ENCODE measurements at places on chromosomes 7 and 10. TPM values are rescaled to one million over a fixed set of nuclear protein-coding genes. Genes with fewer than 3 reads are reported as not detected.

PRLHR gene
- not detected for total RNA-seq

DNA sequence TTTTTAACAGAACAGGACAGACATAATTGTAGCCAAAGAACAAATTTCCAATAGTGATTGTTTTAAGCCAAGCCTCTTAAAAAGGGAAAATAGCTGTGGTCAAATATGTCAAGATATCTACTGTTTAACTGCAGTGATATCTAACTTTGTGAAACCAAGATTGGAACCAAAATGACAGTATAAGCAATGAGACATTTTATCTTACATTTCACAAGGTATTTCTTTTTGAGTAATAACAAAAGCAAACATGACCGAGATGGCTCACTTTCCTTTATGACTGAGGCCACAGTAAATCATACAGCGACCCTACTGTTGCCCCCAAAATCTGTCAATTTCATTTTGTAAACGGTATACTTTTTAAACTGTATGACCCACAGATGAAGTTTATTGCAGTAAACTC is 215.8 kb downstream of the MLLT10 start:
- no peaks in the 10 kb centered on the region for H3K27me3 ChIP-seq
- no peak for DNase-seq
- no peak overlapping the region for H3K4me3 ChIP-seq
- no peaks in the 10 kb centered on the region for H3K4me1 ChIP-seq
- no peak overlapping the region for H3K27ac ChIP-seq

SAMD9L gene
- 4.5 TPM for total RNA-seq

VWA2 gene
- not detected for total RNA-seq

SOSTDC1 gene
- 0.25 TPM for total RNA-seq

GRCh38 chr7:157938211-157938610 is 601.4 kb downstream of the DNAJB6 start:
- H3K27me3 ChIP-seq, result no peaks in the 10 kb centered on the region
- H3K4me3 ChIP-seq, result no peak overlapping the region
- H3K36me3 ChIP-seq, result no peaks in the 10 kb centered on the region
- no peaks in the 10 kb centered on the region for H3K4me1 ChIP-seq
- no peak for DNase-seq
- H3K27ac ChIP-seq, result no peak overlapping the region

SLC13A1 gene
- total RNA-seq, result not detected

GRCh38 chr10:7477538-7478334 is 66.9 kb upstream of the SFMBT2 start:
- H3K27me3 ChIP-seq, result no peaks in the 10 kb centered on the region
- DNase-seq, result no peak
- H3K4me1 ChIP-seq, result peaks cover 18% of the 10 kb centered on the region
- H3K36me3 ChIP-seq, result no peaks in the 10 kb centered on the region

DNA sequence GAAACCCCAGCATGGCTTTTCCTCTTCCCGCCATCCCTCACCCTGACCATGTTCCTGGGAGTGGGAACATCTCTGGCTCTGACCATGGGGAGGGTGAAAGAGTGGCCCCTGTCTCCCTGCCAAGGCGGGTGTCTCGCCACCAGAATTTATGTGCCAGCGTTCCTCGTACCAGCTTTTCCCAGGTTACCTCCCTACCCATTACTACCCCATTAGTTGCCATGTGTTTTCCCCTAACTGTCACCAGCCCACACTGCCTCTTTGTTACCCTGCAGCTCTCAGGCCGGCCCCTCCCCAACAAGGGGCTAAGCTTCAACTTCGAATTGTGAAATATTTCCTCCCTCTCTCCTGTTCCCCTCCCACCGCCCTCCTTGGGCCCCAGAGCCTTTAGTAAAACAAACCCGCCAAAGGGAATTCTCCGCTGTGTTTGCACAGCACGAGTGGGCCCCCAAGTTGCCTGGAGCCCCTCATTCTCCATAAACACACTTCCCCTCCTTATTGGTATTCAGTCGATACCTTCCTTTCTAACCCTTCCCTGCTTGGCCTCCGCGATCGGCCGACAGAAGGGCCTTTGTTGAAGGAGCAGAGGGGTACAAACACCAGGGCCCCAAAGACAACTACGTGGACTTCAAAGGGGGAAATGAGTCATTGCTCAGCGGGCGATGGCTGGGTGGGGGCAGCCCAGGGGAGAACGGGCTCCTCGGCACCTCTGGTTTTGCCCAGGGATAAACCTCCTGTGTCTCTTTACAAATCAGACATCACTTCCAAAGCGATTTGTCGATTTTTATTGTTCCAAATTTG is 45.5 kb downstream of the SLIT1 start:
- no peak overlapping the region for H3K4me3 ChIP-seq
- H3K27ac ChIP-seq, result no peak overlapping the region
- H3K4me1 ChIP-seq, result peaks cover 8% of the 10 kb centered on the region
- no peaks in the 10 kb centered on the region for H3K36me3 ChIP-seq
- no peak for DNase-seq

KBTBD2 gene
- 28.5 TPM for total RNA-seq

- peak overlapping the region; percentile 46 for H3K4me3 ChIP-seq
- peaks cover 10% of the 10 kb centered on the region for H3K4me1 ChIP-seq
- no peaks in the 10 kb centered on the region for H3K27me3 ChIP-seq
- H3K36me3 ChIP-seq, result peaks cover 8% of the 10 kb centered on the region
- H3K27ac ChIP-seq, result peak overlapping the region; percentile 73
Measured at GRCh38 chr7:1169409-1170368, 9.7 kb upstream of the ZFAND2A start.

GRCh38 chr7:68684246-68684839 is 913.9 kb upstream of the AUTS2 start:
- H3K36me3 ChIP-seq, result no peaks in the 10 kb centered on the region
- no peak overlapping the region for H3K4me3 ChIP-seq
- no peak overlapping the region for H3K27ac ChIP-seq
- H3K27me3 ChIP-seq, result no peaks in the 10 kb centered on the region
- DNase-seq, result no peak

ENTPD1 gene
- total RNA-seq, result 6.3 TPM

GRCh38 chr10:130545697-130546096 is 409.5 kb downstream of the GLRX3 start:
- H3K27ac ChIP-seq, result no peak overlapping the region
- H3K27me3 ChIP-seq, result no peaks in the 10 kb centered on the region
- no peaks in the 10 kb centered on the region for H3K4me1 ChIP-seq
- H3K36me3 ChIP-seq, result no peaks in the 10 kb centered on the region

- no peaks in the 10 kb centered on the region for H3K4me1 ChIP-seq
- no peak overlapping the region for H3K27ac ChIP-seq
- peaks cover 23% of the 10 kb centered on the region for H3K36me3 ChIP-seq
- no peak for DNase-seq
- H3K27me3 ChIP-seq, result no peaks in the 10 kb centered on the region
Measured at GRCh38 chr7:2583798-2584580, 25.2 kb downstream of the IQCE start.

DNAJC12 gene
- total RNA-seq, result 6.5 TPM

DNA sequence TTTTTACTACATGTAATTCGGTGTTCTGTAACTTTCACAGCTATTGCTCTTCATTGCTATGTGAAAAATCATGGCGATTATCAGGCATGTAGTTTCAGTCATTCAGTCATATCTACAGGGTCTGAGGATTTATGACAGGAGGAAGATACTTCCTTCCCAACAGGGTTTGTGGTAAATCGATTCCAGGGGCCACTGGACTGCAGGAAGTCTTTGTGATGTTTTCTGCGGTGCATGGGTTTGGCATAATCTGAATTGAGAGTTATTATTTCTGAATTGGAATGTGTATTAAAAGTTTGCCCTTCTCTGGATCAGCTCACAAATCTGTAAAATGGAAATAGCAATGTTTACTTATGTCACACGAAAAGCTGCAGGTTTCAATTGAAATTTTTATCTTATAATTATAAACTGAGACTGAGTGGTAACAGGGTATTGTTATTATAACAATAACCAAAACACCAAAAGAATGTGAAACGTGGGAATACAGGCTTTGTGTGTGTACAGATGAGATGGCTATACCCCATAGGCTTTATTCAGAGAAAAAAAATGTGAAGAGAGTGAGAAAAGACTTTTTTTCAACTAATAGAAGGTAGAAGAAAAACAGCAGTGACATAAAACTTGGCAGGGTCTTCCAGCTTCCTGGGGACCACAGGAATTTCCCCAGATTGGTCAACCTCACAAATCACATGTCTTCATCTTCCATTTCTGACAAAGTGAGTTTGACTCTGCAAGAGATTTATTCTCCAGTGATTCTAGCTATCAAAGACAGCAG is 307.7 kb upstream of the NFE2L3 start:
- H3K4me1 ChIP-seq, result peaks cover 5% of the 10 kb centered on the region
- H3K27ac ChIP-seq, result no peak overlapping the region
- H3K4me3 ChIP-seq, result no peak overlapping the region
- peaks cover 1% of the 10 kb centered on the region for H3K27me3 ChIP-seq
- no peak for DNase-seq
- H3K36me3 ChIP-seq, result no peaks in the 10 kb centered on the region

- H3K27me3 ChIP-seq, result no peaks in the 10 kb centered on the region
- no peak overlapping the region for H3K27ac ChIP-seq
- no peak overlapping the region for H3K4me3 ChIP-seq
Measured at GRCh38 chr10:24884316-24884715, 68.1 kb downstream of the PRTFDC1 start.

- H3K36me3 ChIP-seq, result peaks cover 71% of the 10 kb centered on the region
- H3K4me3 ChIP-seq, result no peak overlapping the region
- no peak for DNase-seq
- H3K27me3 ChIP-seq, result no peaks in the 10 kb centered on the region
- no peak overlapping the region for H3K27ac ChIP-seq
- H3K4me1 ChIP-seq, result no peaks in the 10 kb centered on the region
Measured at GRCh38 chr10:100153239-100153825, 32.5 kb downstream of the ERLIN1 start.

- H3K27me3 ChIP-seq, result no peaks in the 10 kb centered on the region
- peaks cover 9% of the 10 kb centered on the region for H3K4me1 ChIP-seq
- H3K27ac ChIP-seq, result no peak overlapping the region
- H3K36me3 ChIP-seq, result no peaks in the 10 kb centered on the region
- H3K4me3 ChIP-seq, result no peak overlapping the region
Measured at GRCh38 chr7:159007996-159008389, 136.7 kb downstream of the VIPR2 start.

DNA sequence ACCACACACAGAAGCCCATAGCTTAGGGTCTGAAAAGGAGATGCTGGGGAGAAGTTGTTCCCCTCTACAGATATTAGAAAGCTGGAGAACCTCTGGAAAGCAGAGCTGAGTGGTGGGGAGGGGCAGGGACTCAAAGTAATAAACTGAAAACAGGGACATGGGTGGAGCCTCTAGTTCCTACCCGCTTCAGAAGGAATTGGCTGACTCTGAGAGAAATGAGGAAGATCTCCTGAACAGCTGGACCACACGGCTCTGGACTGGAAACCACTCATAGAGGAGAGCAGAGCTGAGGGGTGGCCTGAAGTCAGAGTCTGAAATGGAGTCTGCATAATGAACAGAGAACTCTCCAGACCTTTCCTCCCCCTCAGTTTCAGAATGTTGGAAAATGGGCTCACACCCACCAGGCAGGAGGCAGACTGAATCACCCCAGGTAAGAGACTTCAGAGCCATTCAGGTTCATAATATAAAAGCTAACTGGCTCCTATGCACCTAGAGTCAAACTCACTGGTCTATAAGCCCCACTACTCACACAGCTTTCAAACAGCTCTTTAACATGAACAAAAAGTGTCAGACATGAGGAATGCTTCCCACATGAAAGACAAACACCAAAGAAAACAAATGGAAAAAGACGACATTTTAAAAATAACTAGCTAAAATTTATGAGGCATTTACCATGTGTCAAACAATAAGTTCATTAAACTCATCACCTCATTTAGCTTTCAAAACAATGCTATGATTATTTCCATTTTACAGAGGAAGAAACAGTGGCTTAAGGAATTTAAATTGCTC is 68.1 kb downstream of the RNF216 start:
- H3K4me3 ChIP-seq, result no peak overlapping the region

GRCh38 chr7:131097662-131098376 is 229.9 kb upstream of the MKLN1 start:
- H3K36me3 ChIP-seq, result peaks cover 29% of the 10 kb centered on the region
- no peak for DNase-seq
- H3K4me1 ChIP-seq, result peaks cover 88% of the 10 kb centered on the region
- H3K27ac ChIP-seq, result no peak overlapping the region
